Foreskin keratinocyte (primary cell): ENCODE measurements at places on chromosomes 6 and 20.

GRCh38 chr6:5280920-5281319 is 19.6 kb downstream of the FARS2 start:
- DNase-seq: no peak

DNA sequence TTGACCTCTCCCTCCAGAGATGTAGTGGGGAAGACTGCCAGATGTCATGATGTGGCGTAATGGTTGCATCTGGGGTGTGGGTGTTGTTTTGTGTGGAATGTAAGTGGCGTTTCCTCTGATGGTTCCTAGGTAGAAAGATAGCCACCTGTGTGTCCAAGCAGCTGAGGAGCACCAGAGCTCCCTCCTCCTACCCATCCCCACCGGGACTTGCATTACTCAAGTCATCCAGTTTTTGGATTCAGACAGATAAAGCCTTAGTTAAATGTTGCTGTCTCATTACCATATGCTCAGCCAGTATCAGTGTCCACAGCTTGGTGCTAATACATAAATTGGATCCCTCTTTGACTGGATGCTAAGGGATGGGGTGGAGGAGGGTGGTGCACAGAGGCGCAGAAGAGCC is 282.3 kb downstream of the TBC1D7 start:
- DNase-seq: no peak

- DNase-seq: no peak
Observed at GRCh38 chr6:54254886-54255285, 53.4 kb upstream of the TINAG start.

GRCh38 chr20:15895126-15895525 is 678.1 kb downstream of the KIF16B start:
- no peak for DNase-seq

DNA sequence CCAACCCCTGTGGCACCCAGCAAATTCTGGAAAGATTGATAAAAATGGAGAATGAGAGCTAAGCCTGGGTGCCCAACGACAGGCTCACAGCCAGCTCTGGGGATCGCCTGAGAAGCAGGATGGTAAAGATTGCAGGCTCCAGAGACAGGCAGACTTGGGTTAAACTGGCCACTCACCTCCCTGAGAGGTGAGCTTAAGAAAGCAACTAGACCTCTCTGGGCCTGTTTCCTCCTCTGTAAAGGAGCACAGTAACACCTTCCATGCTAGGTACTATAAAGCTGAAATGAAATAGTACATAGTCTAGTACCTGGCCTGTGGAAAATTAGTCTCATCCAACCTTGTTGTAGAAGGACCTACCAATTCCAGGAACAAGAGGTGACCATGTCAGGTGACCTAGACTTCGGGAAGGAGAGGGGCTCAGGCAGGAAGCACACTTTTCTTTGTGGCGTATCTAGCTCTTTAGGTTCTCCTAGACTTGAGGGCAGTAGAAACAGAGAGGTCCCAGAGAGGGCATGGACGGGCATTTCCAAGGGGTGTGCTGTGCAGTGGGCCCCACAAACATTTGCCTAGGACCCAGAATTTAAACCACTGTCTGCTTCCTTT is 142.8 kb upstream of the MYLIP start:
- no peak for DNase-seq

GRCh38 chr20:45958593-45958992 is 13.4 kb downstream of the ZNF335 start:
- DNase-seq: no peak

- no peak for DNase-seq
Observed at GRCh38 chr20:24938498-24938897, 10.6 kb upstream of the CST7 start.

DNA sequence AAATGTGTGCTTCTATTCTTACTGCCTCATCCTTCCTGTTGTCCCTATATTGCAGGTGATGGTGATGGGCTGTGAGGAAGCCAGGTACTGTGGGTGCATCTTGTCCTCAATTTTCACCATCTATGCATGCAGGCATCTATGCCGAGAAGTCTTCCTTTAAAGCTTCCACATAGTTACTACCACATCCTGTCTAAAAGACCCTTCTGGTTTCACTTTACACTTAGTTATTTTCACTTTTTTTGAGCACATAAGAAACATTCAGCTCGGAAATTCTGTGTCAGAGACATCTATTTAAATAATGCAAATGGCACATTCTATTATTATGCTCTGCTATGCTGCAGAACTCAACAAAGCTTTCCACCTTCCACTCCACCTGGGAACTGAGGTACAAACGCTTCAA is 28.2 kb upstream of the FABP7 start:
- DNase-seq: no peak

GRCh38 chr6:62328607-62329006 is 42.6 kb upstream of the KHDRBS2 start:
- DNase-seq: no peak

- DNase-seq: no peak
Observed at GRCh38 chr20:347317-347639, 367 bp downstream of the NRSN2 start.

DNA sequence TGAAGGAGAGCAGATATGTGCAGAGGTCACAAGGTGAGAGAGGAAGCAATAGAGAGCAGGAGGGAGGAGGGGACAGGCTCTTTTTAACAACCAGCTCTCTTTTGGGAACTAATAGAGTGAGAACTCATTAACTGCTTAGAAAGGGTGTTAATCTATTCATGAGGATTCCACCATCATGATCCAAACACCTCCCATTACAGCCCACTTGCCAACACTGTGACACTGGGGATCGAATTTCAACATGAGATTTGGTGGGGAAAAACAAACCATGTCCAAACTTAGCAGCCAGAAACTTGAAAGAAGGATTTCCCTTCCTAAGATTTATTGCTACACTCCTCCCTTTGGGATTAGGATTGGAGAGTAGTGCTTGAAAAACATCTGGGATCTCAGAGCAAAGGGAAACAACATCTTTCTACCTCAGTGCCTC is 135.5 kb upstream of the PLCB4 start:
- no peak for DNase-seq

GRCh38 chr20:38186788-38187221 is 21.7 kb upstream of the TGM2 start:
- DNase-seq: peak; percentile 74

DNA sequence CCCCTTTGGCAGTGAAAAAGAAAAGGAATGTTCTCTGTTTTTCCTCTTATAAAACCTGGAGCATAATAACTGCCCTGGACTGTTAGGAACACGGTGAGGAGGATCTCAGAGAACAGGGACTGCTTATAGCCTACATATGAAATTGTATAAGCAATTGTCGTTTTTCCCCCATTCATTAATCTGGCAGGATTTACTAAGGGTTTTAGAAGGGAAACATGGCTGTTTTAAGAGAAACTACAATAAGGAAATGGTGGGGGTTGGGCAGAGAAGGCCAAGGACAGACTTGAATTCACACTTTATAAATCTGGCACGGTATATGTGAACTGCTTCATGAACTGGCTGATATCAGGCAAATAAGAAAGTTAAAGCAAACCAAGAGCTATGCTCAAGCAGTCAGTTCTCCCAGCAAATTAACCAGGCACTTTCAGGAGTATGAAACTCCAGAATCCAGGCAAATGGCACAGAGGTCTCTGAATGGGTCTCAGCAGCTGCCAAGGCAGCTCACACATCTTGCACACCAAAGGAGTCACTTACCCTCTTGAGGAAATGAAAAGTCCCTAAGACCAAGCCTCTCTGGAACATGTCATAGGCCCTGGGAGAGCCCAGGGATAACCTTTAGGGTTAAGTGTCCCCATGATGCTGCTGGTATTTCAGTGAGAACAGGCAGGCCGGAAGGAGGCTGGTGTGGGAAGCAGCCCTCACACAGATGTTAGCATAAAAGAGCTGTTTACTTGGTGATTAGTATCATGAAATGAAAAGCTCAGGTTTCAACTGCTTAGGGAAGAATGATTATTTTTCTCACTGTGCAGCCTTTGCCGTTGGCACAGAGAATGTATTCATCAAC is 260.5 kb upstream of the MARCKS start:
- DNase-seq: no peak

GRCh38 chr20:37354210-37355195 is 8.6 kb downstream of the SRC start:
- DNase-seq: no peak

DNA sequence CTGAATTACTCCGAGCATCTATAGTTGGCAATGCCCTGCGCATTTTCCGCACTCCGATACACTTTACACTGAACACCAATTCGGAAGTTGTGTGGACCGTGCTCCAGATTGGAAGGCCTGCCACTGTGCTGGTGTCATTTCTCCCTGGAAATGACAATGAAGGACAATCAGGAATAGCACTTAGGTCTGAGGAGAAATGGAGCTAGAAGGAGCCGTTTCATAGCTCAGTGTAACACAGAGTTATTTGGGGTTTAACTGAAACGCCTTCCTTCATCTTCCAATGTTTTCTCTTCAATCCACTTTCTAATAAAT is 501 bp upstream of the PLA2G7 start:
- no peak for DNase-seq

DNA sequence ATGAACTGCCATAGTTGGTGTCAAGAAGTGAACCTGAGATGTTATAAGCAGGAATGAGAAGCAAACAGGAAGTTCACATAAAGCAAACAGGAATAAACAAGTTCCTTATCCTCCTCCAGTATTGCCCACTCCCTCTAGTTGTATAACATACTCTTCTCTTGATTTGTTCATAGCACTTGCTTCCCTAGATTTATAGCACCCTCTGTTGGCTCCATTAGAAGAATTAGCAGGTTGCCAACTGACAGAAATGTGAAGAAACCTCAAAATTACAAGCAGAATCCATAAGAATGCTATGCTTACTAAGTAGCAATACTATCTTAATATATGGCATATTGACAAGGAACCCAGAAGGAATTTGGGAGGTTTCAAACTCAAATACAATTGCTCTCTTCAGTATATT is 195.4 kb downstream of the TBX18 start:
- no peak for DNase-seq
